ENCODE measurements at places on chromosomes 16 and 17. TPM values are rescaled to one million over a fixed set of nuclear protein-coding genes. Genes with fewer than 3 reads are reported as not detected.

The EFTUD2 gene
- 156 TPM for total RNA-seq

The HSD11B2 gene
- total RNA-seq, result not detected

The CIITA gene
- 23.3 TPM for total RNA-seq

The FZD2 gene
- 0.26 TPM for total RNA-seq

The NPIPA2 gene
- 3.2 TPM for total RNA-seq

The TVP23A gene
- not detected for total RNA-seq

The CCL8 gene
- not detected for total RNA-seq

The TELO2 gene
- total RNA-seq, result 70.1 TPM

The CTF1 gene
- total RNA-seq, result 0.23 TPM

The NUFIP2 gene
- 64.5 TPM for total RNA-seq

The CES3 gene
- total RNA-seq, result 2.4 TPM
